ENCODE measurements at places on chromosomes 2 and 18. TPM values are rescaled to one million over a fixed set of nuclear protein-coding genes. Genes with fewer than 3 reads are reported as not detected.

The KCNG2 gene
- not detected for total RNA-seq

The KYNU gene
- 8.8 TPM for total RNA-seq

The TXNDC2 gene
- not detected for total RNA-seq

The MSH2 gene
- total RNA-seq, result 18.7 TPM

The TSPYL6 gene
- under 0.01 TPM for total RNA-seq

The CGREF1 gene
- 6.9 TPM for total RNA-seq

The TLX2 gene
- total RNA-seq, result 0.11 TPM

The CNTNAP5 gene
- not detected for total RNA-seq

The FIGLA gene
- total RNA-seq, result not detected

The SPDYA gene
- 1.3 TPM for total RNA-seq

The SLC23A3 gene
- 2.2 TPM for total RNA-seq

The ALK gene
- total RNA-seq, result not detected

The FMNL2 gene
- total RNA-seq, result 20.5 TPM

The DPYSL5 gene
- not detected for total RNA-seq

The MC4R gene
- total RNA-seq, result not detected

The PJVK gene
- total RNA-seq, result 2.2 TPM

The TMEM17 gene
- total RNA-seq, result 3.4 TPM

The DNAJC5G gene
- not detected for total RNA-seq

The DAW1 gene
- 0.13 TPM for total RNA-seq

The ICOS gene
- total RNA-seq, result not detected

The SERPINB10 gene
- not detected for total RNA-seq

The HOXD10 gene
- total RNA-seq, result 0.78 TPM

The TEKT4 gene
- not detected for total RNA-seq

The ONECUT2 gene
- under 0.01 TPM for total RNA-seq

The MATN3 gene
- total RNA-seq, result 4.3 TPM

The ZNF512 gene
- 25.6 TPM for total RNA-seq

The SMYD1 gene
- total RNA-seq, result not detected

The LIMS4 gene
- total RNA-seq, result 0.76 TPM

The MPP4 gene
- total RNA-seq, result 2.2 TPM

The OBSL1 gene
- 57.1 TPM for total RNA-seq

The RFTN2 gene
- total RNA-seq, result 23.5 TPM

The GLI2 gene
- 3.5 TPM for total RNA-seq

The VAMP5 gene
- total RNA-seq, result 30.2 TPM

The SLC20A1 gene
- total RNA-seq, result 61.2 TPM

The EIF2AK2 gene
- 60.3 TPM for total RNA-seq

The SCYGR4 gene
- 0.11 TPM for total RNA-seq

The ARMC9 gene
- total RNA-seq, result 53.9 TPM

The PPM1B gene
- 15.9 TPM for total RNA-seq

The EEF1B2 gene
- 572 TPM for total RNA-seq

The PSMA8 gene
- not detected for total RNA-seq

The CMPK2 gene
- 1.8 TPM for total RNA-seq

The CROCC2 gene
- under 0.01 TPM for total RNA-seq

The POMC gene
- total RNA-seq, result 1.0 TPM

The PROC gene
- not detected for total RNA-seq

The SERPINB13 gene
- total RNA-seq, result not detected

The NCKAP1 gene
- total RNA-seq, result 210 TPM

The CACNB4 gene
- 102 TPM for total RNA-seq

The PPP3R1 gene
- 40.0 TPM for total RNA-seq

The HAAO gene
- 7.1 TPM for total RNA-seq

The POTEC gene
- not detected for total RNA-seq

The LRP1B gene
- total RNA-seq, result 0.13 TPM

The ZNF804A gene
- total RNA-seq, result 0.11 TPM

The RTP5 gene
- total RNA-seq, result not detected

The NT5C1B gene
- total RNA-seq, result not detected

The FOXD4L1 gene
- total RNA-seq, result 0.11 TPM

Measured in articular chondrocyte of knee joint (primary cell).